ENCODE measurements at places on chromosomes 7 and 10. TPM values are rescaled to one million over a fixed set of nuclear protein-coding genes. Genes with fewer than 3 reads are reported as not detected.

Gene FXYD4
- total RNA-seq = not detected

Gene DRGX
- not detected for total RNA-seq

DNA sequence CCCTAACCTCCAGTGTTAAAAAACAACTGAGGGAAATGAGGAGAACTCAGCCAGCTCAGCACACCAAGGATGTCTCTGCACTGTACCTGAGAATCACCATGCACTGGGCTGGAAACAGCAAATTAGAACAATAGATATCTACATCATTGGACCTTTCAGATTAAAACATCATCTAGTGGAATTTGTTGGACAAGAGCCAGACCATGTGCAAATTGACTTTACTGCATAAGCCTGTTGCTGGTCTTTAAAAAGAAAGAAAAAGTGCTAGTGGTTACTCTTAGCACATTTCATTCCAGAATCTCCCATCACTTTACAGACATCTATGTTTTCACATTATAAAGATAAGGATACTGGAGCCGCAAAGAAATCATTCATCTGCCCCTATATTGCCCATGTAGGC is 75.4 kb downstream of the FGFR2 start:
- DNase-seq = no peak

DNA sequence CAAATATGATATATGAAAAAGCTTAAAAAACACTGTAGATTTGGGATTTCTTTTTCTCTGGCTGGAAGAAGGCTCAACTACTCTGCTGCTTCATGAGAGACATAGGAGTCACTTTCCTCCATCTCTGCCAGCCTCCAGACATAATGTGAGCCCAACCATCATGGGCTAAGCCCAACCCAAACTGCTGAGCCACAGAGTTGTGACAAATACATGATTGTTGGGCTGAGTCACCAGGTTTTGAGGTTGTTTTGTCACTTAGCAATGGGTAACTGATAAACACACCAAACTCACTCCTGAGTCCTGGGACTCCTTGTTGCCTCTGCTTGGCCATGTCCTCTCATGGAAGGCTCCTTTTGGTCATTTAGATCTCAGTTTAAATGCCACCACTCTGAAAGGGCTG is 381.8 kb upstream of the FZD8 start:
- peak; percentile 3 for DNase-seq

DNA sequence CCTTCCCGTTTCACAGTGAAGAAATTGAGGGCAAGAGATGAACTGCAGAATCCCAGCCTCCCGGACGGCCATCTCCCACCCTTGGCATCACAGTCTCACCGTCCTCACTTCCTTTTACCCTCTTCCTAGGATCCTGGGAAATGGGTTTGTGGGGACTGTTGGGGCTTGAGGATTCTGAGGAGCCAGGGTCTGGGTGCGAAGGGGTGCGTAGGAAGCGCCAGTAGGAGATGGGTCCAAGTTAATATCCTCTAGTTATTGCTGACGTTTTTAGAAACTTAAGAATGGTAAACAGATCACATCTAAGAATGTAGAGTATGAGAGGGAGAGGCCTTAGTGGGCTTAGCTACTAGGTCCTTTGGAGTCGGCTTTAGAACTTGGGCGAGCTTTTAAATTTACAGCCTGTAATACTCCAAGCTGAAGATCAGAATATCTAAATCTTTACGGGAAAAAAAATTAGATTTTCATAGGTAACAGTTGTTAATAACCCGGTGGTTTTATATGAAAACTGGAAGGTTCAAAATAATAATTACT is 696 bp downstream of the MALSU1 start:
- no peak for DNase-seq

GRCh38 chr10:59708816-59709394 is 745 bp downstream of the SLC16A9 start:
- no peak for DNase-seq

- DNase-seq = no peak
Observed at GRCh38 chr10:104322416-104322782, 15.9 kb downstream of the ITPRIP start.

DNA sequence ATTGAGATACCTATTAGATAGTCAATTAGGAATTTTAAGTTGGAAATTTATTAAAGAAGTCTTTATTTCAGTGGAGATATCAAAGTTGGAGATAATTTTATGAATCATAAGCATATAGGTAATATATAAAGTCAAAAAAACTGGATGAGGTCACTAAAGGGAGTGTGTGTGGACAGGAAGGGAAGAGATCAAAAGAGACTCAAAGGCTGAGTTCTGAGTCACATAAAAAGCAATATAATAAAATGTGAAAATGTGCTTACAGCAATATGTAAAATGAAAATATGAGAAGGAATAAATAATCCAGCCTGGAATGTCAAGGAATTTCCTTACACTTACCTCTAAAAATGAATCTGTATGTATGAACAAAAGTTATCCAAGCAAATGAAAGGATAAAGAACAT is 583.3 kb upstream of the SORCS1 start:
- DNase-seq = no peak

DNA sequence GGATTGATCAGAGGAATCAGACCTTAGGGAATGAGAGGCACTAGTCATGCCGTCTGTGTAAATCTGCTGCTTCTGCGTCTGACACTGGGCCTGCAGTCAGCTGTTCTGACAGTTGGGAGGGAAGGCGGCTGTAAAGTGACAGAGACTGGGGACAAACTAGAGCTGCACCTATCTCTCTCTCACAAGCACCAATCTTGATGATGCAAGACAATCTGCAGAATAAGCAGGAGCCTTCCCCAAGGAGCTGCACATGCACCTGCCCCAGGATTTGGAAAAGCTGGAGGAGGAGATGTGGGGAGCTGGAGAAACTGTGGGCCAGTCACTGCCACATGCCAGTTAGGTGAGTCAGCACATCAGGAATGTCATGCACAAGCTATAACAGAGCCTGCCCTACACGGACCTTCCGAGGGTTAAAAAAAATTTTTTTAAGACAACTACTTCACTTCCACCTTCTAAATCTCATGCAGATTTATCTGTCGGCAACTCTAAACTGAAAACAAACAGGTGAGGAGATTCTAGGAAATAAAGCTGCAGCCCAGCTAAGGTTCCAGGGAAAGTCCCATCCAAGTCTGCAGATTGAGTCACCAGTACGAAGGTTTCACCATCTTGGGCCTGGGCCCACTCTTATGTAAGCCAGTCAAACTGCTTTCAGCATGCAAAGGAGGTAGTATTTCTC is 39.2 kb downstream of the ENO4 start:
- peak; percentile 47 for DNase-seq

- no peak for DNase-seq
Observed at GRCh38 chr10:72784551-72785351, 92.8 kb downstream of the MCU start.

DNA sequence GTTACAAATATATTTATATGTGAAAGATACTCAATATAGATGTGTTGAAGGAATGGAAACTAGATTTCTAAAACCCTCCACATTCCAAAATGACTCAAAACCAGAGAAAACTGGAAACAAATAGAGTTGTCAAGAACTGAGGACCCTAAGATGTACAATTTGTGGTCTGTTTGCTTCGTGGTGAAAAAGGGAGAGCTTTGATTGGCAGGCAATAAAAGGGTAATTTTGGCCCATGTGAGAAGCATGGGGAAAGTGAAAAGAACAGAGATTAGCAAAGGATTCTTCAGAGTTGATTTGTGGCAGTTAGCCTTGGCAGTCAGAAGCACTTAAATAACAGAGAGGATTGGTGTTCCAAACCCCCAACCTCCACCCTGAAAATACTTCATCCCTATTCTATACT is 37.1 kb upstream of the DKK1 start:
- no peak for DNase-seq

GRCh38 chr7:158318511-158318913 is 269.1 kb downstream of the PTPRN2 start:
- DNase-seq = no peak

- DNase-seq = no peak
Observed at GRCh38 chr10:28705472-28705871, 28.2 kb downstream of the BAMBI start.

- no peak for DNase-seq
Observed at GRCh38 chr7:107262857-107263256, 94.1 kb downstream of the HBP1 start.

DNA sequence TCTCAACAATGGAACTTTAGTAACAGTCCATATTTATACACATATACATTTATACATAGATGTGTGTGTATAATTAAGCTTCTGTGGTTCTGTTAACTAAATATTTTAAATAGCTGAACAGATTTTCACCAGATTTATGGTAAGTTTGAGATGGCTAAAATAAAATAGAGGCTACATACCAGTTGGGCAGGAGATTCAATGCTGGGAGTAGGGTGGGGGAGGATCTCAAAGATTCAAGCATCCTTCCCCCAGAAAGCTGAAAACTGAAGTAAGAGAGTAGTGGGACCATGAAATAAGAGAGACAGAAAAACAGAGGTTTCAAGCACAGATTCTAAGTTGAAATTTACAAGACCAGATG is 14.0 kb downstream of the LRRC17 start:
- DNase-seq = no peak

GRCh38 chr10:117635826-117636225 is 93.3 kb downstream of the EMX2 start:
- no peak for DNase-seq

- no peak for DNase-seq
Observed at GRCh38 chr7:11760372-11760771, 71.6 kb downstream of the THSD7A start.

DNA sequence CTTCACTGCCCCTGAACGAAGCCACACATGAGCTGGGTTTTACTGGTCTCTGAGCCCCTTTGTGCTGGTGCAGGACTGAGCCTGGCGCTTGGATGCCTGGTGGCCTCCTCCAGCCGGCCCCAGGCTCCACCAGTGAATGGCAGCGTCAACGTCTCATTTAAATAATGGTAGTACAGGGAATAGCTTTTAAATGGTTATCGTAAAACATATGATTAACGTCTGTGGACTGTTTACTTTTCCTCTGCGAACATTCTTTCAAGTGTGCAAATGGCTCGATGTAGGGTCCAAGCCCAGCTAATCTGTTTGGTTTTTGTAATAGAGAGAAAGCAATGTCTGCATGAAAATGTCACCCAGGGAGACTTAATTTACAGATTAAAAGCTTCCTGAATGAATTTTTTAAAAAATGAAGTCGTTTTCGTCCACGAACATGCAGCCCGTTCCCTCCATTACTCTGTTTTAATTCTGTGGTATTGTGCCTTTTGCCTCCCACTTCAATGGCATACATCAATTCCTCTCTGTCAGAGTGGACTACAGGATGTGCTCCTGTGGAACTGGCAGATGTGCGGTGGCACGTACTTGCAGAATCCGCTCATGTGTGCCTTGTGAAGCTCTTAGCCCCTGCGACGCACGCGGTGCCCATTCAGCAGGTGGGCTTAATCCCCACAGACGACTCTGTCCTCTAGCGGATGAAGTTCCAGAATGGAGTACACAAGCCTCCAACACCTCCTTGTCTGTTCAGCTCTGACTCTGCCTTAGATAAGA is 192.7 kb downstream of the TCF7L2 start:
- no peak for DNase-seq

GRCh38 chr7:1800902-1801301 is 130.8 kb downstream of the ELFN1 start:
- DNase-seq = no peak

DNA sequence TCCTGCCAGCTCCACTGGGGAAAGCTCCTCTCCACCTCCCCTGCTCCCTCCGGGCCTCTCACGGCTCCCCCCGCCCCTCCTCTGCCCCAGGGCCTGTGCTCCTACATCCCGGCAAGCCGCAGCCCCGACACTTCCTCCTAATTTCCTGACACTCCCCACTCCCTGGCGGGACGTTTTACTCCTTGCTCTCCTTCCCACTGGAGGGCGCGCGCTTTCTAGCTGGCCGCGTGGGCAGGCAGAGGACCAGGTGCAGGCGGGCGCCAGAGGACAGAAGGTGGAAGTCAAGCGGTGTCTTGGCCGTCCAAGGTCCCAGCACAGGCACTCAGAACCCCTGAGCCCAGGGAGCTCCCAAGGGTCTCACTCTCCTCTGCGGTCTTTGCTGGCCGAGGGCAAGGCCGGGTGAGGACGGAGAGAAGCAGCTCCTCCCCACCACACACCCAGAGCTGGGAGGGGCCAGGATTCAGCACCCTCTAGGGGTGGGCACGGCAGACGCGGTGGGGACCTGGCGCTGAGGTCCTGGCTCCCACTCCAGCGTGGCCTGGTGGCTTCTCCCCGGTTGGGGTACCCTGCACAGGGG is 19.1 kb downstream of the ADAM8 start:
- no peak for DNase-seq

- no peak for DNase-seq
Observed at GRCh38 chr7:29754874-29755490, 51.3 kb upstream of the WIPF3 start.

All from glomerular endothelial cell (primary cell).